ENCODE measurements at places on chromosomes 12 and 14. TPM values are rescaled to one million over a fixed set of nuclear protein-coding genes. Genes with fewer than 3 reads are reported as not detected.

The KLRC4 gene
- total RNA-seq, result not detected

The NTN4 gene
- total RNA-seq, result 54.5 TPM

The SDS gene
- total RNA-seq, result 0.64 TPM

The TAS2R43 gene
- not detected for total RNA-seq

The RASSF8 gene
- 8.5 TPM for total RNA-seq

The RNASE2 gene
- not detected for total RNA-seq

The C12orf54 gene
- total RNA-seq, result not detected

The CLMN gene
- total RNA-seq, result 4.6 TPM

The DTX1 gene
- total RNA-seq, result 0.32 TPM

The OVCH1 gene
- total RNA-seq, result not detected

The FAM222A gene
- total RNA-seq, result 5.9 TPM

The AKAP5 gene
- total RNA-seq, result 0.25 TPM

The MANSC4 gene
- total RNA-seq, result not detected

The SPTB gene
- total RNA-seq, result 0.86 TPM

The PDZRN4 gene
- not detected for total RNA-seq

The KLHL33 gene
- not detected for total RNA-seq

The KCNH3 gene
- 2.8 TPM for total RNA-seq

The PTCSC3 gene
- not detected for total RNA-seq

The DTX3 gene
- total RNA-seq, result 18.1 TPM

The KRT6C gene
- not detected for total RNA-seq

The RNF212B gene
- not detected for total RNA-seq

The TDRD9 gene
- total RNA-seq, result not detected

The INTS13 gene
- total RNA-seq, result 28.3 TPM

The CBLN3 gene
- 1.6 TPM for total RNA-seq

The NANOG gene
- total RNA-seq, result not detected

The KRT77 gene
- not detected for total RNA-seq

The LMNTD1 gene
- not detected for total RNA-seq

The ORMDL2 gene
- 101 TPM for total RNA-seq

The SAMD15 gene
- total RNA-seq, result 2.6 TPM

The ADGRD1 gene
- total RNA-seq, result 0.57 TPM

The GPR162 gene
- 0.41 TPM for total RNA-seq

The FNTB gene
- total RNA-seq, result 23.2 TPM

The KLRC1 gene
- not detected for total RNA-seq

The KLRF1 gene
- not detected for total RNA-seq

The GDF3 gene
- total RNA-seq, result not detected

The C2CD5 gene
- total RNA-seq, result 12.7 TPM

The GXYLT1 gene
- 13.1 TPM for total RNA-seq

The BICDL1 gene
- total RNA-seq, result 4.5 TPM

The IL26 gene
- not detected for total RNA-seq

The C1S gene
- total RNA-seq, result 36.8 TPM

The TMEM179 gene
- total RNA-seq, result 0.38 TPM

The MSRB3 gene
- total RNA-seq, result 24.6 TPM

The CLEC2A gene
- total RNA-seq, result not detected

The RNF34 gene
- 37.6 TPM for total RNA-seq

The STAC3 gene
- 0.53 TPM for total RNA-seq

The FUT8 gene
- 13.4 TPM for total RNA-seq

The BCL11B gene
- total RNA-seq, result 0.26 TPM

The KRT74 gene
- not detected for total RNA-seq

The SLC35F4 gene
- not detected for total RNA-seq

The SLC7A7 gene
- total RNA-seq, result 11.5 TPM

The CD163 gene
- not detected for total RNA-seq
